Activated naive CD8-positive, alpha-beta T cell treated with anti-CD3 and anti-CD28 coated beads for 36 hours (primary cell): ENCODE measurements at places on chromosomes 6 and 20. TPM values are rescaled to one million over a fixed set of nuclear protein-coding genes. Genes with fewer than 3 reads are reported as not detected.

Gene TNF
- total RNA-seq, result 114 TPM

Gene PHACTR3
- not detected for total RNA-seq

Gene GRM1
- total RNA-seq, result not detected

Gene CRISP3
- not detected for total RNA-seq

Gene PDE10A
- total RNA-seq, result not detected

Gene PACSIN1
- 0.19 TPM for total RNA-seq

Gene SLC32A1
- not detected for total RNA-seq

DNA sequence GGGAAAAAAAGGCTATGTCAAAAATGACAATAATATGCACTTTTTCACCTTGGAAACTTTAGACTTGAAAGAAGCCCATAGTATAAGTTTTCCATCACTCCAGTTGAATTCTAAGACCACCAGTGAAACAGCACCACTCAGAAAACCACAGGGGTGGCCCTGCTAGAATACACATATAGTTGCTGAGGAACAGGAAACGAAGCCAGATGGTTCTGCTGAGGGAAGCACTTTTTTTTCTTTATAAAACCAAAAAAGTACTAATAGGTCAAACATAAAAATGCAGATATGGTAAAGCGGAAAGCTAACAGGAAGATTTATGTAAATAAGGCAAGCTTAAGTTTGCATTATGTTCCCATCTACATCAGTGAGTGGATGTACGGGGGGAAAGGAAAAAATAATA lies 303.9 kb downstream of the FOXC1 start:
- DNase-seq, result no peak

- peak; percentile 39 for DNase-seq
Observed at GRCh38 chr6:107819964-107820337, 4.2 kb downstream of the SCML4 start.

DNA sequence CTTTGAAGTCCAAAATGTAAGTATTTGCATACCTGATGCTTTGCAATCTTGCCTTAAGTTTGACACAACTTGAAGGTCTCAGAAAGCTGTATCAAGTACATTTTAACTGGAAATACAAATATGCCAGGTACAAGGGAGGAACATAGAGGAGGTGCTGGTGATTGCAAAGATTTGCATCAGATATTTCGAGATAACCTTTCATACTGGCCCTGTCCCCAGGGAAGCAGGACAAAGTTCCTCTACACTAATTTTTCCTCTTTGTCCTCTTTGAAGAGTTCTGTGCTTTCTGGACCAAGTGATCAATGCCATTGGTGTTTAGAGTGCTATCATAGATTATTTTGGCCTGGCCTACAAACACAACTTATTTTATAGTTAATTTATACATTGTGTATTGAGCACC lies 686.1 kb downstream of the HACE1 start:
- no peak for DNase-seq

DNA sequence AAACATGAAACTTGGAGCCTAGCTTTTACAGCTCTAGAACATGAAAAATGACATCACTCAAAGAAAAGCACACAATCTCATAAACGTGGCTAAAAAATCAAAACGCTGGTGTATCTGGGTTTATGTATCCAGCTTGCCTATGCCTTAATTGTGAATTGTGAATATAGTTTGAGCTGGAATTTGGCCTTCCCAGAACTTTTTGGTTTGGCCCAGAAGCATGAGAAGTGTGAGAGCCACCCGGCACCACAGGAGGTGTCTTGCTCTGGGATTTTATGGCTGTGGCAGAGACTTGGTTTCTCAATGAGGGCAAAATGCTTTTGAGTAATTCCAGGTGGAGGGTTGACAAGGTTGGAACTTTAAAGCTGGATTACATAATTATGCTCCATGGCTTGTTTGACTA lies 69.2 kb downstream of the TIAM2 start:
- no peak for DNase-seq

GRCh38 chr20:57092112-57092899 lies 174.1 kb downstream of the BMP7 start:
- peak; percentile 68 for DNase-seq

GRCh38 chr6:111267764-111268333 lies 180.5 kb downstream of the SLC16A10 start:
- DNase-seq, result no peak

DNA sequence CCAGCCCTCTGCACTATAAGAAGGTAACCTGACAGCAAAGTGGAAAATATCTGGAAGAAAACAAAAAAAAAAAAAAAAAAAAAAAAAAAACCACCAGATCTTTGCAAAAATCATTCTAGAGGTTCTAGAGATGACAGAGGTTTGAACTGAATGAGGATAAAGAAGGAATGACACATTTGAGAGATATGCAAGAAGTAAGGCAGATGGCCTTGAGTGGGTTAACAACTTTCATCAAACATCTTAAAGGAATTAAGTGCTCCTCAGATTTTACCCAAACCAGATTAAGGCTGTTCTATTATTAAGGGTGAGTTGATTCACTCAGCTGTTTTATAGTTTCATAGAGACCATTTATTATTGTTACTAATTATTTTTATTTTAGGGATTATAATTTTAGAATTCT lies 62.0 kb downstream of the RSPO3 start:
- no peak for DNase-seq

DNA sequence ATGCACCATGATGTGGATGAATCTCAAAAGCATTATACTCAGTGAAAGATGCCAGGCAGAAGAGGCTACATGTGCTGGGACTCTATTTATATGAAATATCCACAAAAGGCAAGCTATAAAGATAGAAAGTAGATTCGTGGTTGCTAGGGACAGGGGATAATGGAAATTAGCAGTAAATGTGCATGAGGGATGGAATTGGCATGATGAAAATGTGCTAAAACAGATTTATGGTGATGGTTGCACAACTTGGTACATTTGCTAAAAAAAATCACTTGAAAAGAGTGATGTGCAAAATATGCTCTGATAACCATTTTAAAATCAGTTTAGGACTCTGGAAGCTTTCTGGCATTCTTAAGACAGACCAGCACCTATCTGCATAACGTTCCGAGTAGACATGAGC lies 61.6 kb downstream of the ALDH8A1 start:
- no peak for DNase-seq

DNA sequence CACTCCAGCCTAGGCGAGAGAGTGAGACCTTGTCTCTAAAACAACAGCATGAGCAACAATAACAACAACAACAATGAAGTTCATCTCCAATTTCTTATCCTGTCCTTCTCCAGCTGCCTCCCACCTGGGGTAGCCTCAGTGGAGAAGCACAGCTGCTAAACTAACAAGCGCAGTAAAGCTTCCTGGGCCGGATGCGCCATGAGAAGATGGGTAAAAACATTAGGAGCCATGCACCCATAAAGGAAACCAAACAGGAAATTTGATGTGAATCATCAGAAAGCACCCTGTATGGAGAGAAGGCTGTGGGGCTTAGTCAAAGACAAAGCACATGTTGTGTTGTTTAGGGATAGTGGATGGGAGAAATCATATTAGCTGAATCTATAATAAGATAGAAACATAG lies 61.1 kb upstream of the CCN6 start:
- peak; percentile 44 for DNase-seq

DNA sequence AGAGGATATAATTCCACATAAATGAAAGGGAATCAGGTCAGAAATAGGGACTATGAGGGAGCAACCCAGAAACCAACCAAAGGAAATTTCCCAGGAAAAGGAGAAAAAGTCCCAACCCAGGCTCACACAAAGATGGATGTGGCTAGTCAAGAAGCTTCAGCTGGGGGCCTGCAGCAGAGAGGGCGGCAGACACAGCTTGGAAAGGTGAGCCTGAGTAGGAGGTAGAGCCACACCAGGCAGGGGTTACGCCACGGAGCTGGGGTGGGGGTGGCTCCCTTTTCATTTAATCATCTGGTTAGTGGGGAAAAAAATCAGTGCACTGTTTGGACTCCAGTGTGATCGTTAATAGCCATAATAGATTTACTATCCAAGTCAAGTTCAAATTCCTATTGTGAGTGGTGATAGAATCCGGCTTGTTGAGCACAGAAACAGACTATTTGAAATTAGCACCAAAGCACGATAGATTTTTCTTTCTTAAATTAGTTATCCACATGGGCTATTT lies 220.6 kb downstream of the TPBG start:
- no peak for DNase-seq

GRCh38 chr6:138811866-138812265 lies 16.0 kb downstream of the ECT2L start:
- DNase-seq, result no peak

DNA sequence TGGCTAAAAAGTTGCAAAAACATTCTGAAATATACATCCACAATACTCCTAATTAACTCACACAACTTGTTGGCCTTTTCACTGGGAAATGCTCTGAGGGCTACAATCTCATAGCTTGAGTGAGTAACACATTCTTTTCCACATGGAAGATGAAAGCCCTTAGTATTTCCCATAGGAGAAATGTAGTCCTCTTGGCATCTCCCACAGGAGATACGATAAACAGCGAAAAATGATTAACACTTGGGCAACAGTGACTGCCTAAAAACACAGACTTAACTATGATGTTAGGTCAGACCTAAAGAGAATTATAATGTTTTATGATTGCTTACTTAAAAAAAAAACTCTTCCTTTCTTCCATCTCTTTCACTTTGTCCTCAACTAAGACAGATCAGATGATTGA lies 9.0 kb downstream of the MYLK4 start:
- no peak for DNase-seq

DNA sequence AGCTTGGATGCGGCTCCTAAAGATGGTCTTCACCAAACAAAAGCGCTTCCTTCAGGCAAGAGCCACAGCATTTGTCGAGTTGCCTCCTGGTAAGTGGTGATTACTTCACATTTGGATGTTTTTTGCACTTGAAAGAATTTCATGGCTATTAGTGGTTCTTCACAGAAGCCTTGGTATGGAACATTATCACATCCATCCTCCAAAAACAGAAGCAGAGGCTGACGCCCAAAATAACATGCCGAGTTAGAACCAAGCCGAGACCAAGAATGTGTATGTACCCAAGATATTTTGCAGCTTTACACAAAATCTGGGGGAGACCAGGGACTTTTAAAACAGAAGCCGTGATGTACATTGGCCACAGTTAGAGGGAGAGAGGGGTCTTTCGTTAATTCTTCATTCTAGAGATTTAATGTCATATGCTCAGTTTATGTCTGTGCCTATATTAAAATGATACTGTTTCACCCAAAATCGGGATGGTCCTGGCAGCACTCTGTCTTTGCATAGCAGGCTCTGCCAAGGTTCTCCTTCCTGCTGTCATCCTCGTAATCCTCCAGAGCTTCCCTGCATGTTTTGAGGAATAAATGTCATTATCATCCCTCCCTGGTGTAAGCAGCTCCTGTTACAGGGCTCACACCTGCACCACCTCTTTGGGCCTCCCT lies 109.3 kb downstream of the TMEM242 start:
- no peak for DNase-seq

DNA sequence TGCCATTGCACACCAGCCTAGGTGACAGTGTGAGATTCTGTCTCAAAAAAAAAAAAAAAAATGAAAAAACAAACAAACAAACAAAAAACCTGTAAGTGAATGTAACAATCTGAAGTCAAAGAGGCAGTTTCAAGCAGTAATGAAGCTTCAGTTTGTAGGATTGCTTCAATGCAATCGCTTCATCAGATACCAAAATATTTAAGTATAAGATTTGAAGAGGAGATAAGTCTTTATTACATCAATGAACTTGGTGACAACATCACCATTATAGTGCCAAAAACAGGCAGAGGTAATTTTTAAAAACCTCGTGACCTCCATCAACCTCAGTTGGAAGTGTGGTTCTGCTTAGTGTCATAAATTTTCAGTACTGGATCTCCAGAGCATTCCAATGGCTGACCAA lies 74.7 kb downstream of the MYLK4 start:
- DNase-seq, result no peak

DNA sequence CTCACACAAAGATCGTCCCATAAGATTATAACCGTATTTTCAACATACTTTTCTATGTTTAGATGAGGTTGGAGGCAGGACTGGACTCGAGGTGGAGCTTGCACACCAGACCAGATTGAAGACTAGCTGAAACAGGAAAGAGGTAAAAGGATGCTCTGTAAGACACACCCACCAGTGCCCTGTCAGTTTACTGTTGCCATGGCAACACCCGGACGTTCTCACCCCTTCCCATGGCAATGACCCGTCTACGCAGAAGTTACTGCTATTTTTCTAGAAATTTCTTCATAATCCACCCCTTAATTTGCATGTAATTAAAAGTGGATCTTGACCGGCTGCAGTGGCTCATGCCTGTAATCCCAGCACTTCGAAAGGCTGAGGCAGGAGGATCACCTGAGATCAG lies 13.6 kb upstream of the SRSF6 start:
- no peak for DNase-seq

DNA sequence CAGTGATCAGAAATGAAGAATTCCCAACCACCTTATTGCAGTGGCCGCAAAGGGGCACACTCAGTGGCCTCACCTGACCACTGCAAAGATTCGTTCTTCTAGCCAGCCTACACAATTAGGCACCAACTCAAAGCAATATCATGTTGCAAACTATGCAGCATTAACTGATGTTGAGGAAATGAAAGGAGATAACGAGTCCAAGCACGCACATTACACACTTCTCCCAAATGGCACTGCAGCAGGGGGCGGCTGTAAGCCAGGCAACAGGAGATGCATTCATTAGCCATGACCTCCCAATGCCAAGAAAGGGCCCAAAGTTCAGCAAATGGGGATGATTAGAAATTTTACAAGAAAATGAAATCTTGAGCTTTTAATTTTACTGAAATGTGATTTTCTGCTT lies 39.3 kb downstream of the ATXN1 start:
- DNase-seq, result no peak

DNA sequence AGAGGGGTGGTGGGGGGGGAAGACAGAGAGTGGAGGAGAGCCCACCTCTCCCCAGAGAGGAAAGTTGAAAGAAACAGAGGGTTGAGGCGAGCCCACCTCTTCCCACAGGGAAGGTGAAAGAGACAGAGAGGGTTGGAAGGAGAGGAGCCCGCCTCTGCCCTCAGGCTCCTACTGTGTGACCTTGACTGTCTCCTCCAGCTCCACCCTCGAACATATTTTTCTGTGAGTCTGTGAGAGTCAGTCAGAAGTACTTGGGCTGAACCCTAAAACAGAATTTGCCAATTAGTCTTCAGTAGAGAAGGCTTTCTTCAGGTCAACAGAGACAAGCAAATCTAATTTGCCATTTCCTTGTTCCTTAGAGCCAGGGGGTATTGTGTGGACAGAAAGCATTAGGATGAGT lies 153.7 kb upstream of the SNX9 start:
- DNase-seq, result no peak

- no peak for DNase-seq
Observed at GRCh38 chr20:23601715-23602114, 4.0 kb downstream of the CST9 start.

DNA sequence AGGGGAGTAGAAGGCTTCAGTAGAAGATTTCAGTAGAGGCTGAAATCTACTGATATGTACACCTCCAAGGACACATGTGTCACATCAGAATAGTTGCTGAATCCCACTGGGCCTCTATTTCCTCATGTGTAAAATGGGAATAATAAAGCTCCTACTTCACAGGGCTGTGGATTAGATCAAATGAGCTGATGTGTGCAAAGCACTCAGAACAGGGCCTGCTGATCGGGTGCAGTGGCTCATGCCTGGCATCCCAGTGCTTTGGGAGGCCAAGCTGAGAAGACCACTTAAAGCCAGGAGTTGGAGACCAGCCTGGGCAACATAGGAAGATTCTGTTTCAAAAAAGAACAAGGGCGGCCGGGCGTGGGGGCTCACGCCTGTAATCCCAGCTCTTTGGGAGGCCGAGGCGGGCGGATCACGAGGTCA lies 8.1 kb upstream of the AP5S1 start:
- DNase-seq, result no peak

GRCh38 chr6:89087881-89088280 lies 7.3 kb downstream of the PNRC1 start:
- DNase-seq, result no peak
